ENCODE measurements at places on chromosomes 2 and 18.
A peak's percentile ranks its signal among the peaks of the same experiment; 100 is the strongest.

DNA sequence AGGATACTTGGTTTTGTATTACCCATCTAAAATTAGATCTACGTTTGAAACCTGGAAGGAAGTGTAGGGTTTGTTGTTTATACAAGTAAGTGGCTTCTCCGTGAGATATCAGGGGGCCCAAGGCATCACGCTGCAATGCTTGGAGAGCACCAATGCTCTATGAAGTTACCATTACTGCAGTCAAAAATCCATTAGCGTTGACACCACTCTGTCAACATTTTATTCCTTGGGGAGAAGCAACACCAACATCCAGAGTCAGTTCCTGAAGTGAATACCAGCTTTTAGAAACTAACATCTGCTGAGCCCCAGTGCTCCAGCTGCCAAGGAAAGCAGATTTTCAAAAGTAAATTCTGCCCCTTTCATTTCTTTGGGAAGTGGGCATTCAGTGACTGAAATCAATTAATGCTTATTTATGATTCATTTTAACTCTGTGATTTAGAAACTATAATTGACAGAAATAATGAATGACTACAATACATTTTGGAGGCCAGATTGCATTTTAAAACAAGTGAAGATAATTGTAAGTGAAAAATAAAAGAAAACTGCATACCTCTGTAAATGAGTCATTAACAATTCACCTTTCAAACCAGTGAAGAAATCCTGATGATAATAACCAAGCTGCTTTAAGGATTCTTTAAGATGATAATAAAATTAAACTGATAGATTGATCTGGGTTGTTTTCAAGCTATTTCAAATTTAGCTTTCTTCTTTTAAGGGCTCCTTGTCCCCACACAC, 30.5 kb downstream of the LRP1B start:
- DNase-seq, result no peak

- DNase-seq, result no peak
These were observed 11.1 kb downstream of the COLEC11 start for GRCh38 chr2:3606028-3606369.

- no peak for DNase-seq
These were observed 202.6 kb downstream of the TGIF1 start for GRCh38 chr18:3652380-3653262.

GRCh38 chr2:74553892-74554819, at the start of the genes DOK1 and LOXL3:
DOK1 (plus strand) TSS chr2:74554720; CDS start chr2:74554755, 35 bp downstream.
LOXL3 (minus strand) TSS chr2:74553942; CDS start chr2:74552634, 1,308 bp downstream.
- DNase-seq, result peak; percentile 60

- no peak for DNase-seq
These were observed 63.4 kb upstream of the SP5 start for GRCh38 chr2:170651624-170652325.

- DNase-seq, result no peak
These were observed 29.9 kb upstream of the RUFY4 start for GRCh38 chr2:218039171-218039570.
